Glutamatergic neuron (in vitro differentiated cells): ENCODE measurements at places on chromosomes 11 and 22. TPM values are rescaled to one million over a fixed set of nuclear protein-coding genes. Genes with fewer than 3 reads are reported as not detected.

Gene SF1
- 415 TPM for total RNA-seq

Gene APOA1
- not detected for total RNA-seq

- no peak for DNase-seq
These were observed 53.6 kb upstream of the LYVE1 start for GRCh38 chr11:10622108-10622507.

GRCh38 chr11:95795627-95796295, 5.5 kb downstream of the CEP57 start:
- no peak for DNase-seq

DNA sequence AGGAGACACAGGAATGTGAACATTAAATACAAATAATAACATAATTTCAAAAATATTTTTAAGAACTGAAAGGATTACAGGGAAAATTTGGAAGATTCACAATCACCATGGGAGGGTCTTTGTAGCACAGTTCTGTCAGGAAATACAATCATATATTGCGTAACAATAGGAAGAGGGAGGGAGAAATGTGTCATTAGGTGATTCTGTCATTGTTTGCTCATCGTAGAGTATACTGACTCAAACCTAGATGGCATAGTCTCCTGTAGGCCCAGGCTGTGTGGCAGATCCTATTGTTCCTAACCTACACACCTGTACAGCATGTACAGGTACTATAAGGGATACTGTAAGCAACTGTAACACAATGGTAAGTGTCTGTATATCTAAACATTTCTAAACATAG, 330.4 kb downstream of the BRD1 start:
- no peak for DNase-seq

DNA sequence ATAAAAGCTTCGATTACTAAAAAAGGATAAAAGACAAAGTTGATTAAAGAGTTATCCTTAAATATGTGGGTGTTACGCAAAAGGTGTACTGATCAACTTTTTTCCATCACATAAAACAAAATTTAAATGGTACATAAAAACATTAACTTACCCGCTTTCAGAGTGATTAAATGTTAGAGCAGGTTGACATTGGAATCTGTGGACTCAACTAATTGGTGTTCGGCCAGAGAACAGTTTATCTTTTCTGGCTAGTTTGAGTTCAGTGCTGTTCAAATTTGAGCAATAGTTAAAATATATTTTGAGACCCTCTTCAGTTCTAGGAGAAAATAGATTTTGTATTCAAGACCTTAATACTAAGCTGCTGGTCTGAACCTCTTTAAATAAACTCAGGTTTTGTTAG, 56.1 kb downstream of the ATM start:
- DNase-seq = no peak

Gene PLEKHB1
- 4.8 TPM for total RNA-seq

- DNase-seq = no peak
These were observed 25.0 kb downstream of the MTMR3 start for GRCh38 chr22:29907753-29908515.

GRCh38 chr11:59666969-59667368, 1.9 kb downstream of the PATL1 start:
- DNase-seq = no peak

DNA sequence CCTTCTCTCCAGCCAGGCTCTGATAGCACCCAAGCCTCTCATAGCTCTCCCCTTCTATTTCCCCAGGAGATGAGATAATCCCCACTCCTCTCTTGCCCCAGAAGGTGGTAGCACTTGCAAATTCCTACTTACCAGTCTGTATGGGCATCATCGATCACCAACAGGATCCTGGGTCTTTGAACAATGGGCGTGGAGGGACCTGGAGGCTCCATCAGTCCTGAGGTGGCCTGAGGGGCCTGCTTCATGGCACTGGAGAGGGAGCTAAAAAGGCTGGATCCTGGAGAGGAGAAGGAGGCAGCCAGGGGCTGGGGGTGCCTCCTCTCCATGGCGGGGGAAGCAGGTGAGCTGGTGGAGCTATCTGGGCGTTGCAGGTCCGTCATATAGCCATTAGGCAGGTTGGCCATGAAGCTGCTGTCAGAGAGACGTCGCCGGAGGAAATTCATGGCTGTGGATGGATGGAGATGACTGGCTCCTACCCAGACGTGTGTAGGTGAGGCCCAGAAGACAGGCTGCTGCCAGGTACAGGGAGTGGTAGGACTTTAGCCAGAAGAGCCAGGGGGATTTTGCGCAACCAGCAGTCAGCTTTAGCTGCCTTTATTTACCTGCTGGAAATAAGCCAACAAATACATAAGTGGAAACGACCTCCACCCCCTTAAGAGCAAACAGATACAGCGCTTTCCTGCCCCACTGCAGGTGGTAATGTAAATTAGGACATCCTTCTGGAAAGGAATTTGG, 51.8 kb downstream of the SYN3 start:
- no peak for DNase-seq

Gene HEPN1
- not detected for total RNA-seq

DNA sequence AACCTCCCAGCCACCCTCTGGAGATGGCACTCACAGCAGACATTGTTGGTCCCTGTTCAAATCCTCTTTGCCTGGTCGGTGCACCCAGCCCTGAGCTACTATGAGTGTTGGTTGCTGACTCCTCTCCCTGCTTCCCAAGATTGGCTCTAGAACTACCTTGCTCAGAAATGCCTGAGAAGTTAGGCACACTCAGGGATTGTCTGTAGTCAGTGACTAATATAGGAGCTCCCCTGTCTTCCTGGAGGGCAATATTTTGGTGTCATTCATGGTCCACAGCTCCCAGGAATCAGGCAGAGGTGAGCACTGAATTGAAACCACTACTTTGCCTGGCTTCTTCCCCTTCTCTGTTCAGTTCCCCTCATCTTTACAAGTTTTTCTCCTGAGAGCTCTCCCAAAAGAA, 325.9 kb downstream of the MIAT start:
- DNase-seq = no peak

Gene KDM4E
- total RNA-seq = 1.1 TPM

DNA sequence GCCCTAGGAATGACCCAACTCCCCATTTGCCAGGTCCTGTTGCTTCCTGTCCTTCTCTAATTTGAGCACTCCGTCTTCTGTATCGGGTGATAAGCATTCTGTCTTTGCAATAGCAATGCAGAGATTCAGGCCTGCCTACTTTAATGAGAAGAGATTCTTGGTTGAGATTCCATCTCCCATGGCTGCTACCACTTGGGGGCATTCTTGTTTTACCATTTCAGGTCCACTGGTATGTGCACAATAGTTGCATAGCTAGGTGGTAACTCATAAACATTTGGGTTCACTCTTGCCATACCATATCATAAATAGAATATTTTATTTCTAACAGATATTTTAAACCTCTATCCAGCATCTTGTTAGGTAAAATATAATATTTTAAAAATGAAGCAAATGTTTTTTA, 34.4 kb upstream of the CALCB start:
- DNase-seq = no peak

DNA sequence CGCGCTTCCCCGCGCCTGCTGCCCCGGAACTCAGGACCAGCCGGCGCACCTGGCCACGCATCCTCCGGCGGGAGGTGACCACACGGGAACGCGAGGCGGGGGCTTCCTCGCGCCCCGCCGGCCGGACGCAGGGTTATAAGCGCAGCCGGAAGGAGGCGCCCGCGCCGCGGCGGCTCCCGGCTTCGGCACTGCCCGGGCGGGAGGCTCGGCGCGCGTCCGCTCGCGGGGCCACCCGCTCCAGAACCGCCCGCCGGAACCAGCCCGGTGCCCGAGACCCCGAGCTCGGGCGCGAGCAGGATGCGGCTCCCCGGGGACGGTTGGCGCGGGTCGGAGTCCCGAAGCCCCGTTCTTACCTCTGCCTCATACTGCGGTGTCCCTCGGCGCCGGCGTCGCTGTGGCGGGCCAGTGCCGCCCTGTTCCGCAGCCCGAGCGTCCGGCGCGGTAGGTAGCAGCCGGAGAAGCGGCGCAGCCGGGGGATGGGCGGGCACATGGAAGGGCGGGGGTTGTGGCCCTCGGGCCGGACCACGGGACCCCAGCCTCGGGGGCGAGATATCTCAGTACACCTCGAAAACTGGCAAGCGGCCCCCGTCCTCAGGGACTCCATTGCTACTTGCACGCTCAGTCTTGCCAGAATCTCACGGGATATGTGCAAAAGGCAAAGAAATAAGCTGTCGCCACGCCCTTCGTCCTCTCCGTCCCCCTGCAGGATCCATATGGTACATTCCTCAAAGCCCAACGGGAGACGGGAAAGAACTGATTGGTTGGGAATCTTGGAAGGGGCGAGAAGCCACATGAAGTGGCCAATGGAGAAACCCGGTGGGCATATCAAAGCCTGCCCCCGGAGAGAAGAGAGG, 23.1 kb downstream of the MICAL3 start:
- peak; percentile 90 for DNase-seq

Gene ZW10
- total RNA-seq = 10.5 TPM

DNA sequence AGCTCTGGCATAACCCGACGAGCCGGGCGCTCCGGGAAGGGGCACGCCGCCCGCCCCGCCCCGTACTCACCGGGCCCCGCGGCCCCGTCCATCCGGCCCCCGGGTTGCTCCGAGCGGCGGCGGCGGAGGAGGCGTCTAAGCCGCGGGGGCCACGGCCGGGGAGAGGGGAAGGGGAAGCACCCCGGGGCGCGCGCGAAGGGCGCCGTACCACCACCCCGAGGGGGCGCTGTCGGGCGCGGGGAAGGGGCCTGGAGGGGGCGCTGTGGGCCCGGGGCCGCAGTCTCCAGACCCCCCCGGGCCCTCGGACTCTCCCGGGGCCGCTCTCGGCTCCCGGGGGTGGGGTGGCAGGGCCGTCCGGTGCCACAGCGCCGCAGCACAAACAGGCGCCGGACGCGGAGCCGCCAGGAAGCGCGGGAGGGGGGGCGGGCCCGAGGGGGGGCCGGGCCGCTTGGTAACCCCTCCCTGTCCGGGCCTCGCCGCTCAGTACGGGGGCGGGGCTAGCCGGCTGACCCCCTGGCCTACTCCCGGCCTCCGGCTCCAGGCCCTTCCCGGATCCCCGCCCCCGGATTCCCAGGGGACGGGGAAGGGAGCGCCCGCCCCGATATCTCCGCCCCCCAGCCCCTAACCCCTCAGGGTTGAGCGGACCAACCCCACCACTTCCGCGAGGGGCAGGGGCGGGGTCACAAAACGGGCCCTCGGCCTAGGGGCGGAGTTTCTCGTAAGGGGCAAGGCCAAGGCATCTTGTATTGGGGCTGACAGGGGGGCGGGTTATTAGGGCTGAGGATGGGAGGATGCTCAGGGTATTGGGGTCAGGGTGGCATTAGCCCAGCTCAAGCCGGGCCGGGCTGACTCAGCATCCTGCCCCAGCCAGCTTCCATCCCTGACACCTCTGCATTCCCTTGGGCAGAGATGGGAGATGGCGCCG, at the start of the genes EML3 and ROM1:
Gene EML3, minus strand, starts transcription at position 410 of the 925 bp plus-strand sequence. Its CDS starts 318 bp downstream, at position 92.
Gene ROM1, plus strand, starts transcription at position 892 of the 925 bp plus-strand sequence. Its CDS starts 25 bp downstream, at position 917.
- DNase-seq = peak; percentile 85

DNA sequence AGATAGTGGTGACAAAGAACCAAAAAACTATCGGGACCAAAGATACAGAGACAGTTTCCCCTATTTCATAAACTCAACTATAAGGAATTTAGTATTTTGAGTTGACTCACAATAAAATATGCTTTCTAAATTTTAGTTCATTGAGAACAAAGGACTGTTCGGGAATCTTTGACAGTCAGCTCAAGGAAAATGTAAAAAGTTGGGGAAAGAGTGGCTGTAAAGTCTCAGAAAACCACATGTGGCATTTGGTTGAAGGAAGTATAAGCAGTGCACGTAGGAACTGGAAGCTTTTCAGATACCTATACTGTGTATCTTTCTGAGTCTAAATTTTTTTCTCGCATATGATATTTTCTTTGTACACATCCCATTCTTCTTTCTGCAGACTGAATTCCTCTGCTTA, 688.9 kb downstream of the KCNA4 start:
- no peak for DNase-seq

Gene TEX12
- not detected for total RNA-seq

- no peak for DNase-seq
These were observed 26.5 kb downstream of the TRIM77 start for GRCh38 chr11:89736566-89736965.

Gene CNGA4
- not detected for total RNA-seq
